Stimulated activated CD4-positive, alpha-beta T cell treated with anti-CD3 and anti-CD28 coated beads, Interleukin-15, amount 100 ng/mL, for 48 hours (primary cell): ENCODE measurements at places on chromosomes 13 and 19.

DNA sequence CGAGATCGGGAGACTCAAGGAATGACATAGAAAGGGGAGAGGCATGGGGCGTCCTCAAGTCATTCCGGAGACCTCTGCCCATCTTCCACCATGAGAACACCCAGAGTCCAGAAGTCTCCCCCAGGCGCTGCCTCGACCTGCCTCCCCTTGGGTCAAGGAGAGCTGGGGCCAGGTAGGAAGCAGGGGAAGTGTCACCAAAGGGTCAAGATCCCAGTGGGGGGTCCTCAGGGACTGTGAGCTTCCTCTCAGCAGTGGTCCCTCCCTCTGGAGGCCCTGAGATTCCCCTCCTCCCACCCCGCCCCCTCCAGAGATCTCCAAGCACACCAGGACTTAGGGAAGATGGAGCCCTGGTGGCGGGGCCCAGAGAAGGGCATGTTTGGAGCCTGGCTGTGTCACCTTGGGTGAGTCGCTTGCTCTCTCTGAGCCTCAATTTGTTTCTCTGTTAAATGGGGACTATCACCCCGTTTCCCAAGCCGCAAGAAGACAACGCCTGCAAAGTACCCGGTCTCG is 919 bp downstream of the DACT3 start:
- no peak for DNase-seq

DNA sequence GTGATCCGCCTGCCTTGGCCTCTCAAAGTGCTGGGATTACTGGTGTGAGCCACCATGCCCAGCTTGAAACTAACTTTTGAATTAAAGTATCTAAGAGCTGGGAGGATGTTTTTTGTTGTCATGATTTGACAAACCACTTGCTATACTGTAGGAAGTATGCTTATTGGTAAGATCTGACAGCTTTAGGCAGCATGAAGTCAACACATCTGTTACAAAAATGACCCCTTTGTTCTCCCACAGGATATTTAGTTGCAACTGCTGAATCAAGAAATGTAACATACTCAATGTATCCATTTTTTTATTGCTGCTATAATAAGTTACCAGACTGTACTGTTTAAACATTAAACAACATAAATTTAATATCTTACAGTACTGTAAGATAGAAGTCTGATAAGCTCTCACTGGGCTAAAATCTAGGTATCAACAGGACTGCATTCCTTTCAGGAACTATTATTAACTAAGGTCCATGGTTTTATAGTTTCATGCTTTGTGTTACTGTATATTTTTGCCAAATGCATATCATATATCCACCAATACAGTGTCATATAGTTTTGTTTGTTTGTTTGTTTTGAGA is 22.8 kb upstream of the LRP3 start:
- DNase-seq, result no peak

DNA sequence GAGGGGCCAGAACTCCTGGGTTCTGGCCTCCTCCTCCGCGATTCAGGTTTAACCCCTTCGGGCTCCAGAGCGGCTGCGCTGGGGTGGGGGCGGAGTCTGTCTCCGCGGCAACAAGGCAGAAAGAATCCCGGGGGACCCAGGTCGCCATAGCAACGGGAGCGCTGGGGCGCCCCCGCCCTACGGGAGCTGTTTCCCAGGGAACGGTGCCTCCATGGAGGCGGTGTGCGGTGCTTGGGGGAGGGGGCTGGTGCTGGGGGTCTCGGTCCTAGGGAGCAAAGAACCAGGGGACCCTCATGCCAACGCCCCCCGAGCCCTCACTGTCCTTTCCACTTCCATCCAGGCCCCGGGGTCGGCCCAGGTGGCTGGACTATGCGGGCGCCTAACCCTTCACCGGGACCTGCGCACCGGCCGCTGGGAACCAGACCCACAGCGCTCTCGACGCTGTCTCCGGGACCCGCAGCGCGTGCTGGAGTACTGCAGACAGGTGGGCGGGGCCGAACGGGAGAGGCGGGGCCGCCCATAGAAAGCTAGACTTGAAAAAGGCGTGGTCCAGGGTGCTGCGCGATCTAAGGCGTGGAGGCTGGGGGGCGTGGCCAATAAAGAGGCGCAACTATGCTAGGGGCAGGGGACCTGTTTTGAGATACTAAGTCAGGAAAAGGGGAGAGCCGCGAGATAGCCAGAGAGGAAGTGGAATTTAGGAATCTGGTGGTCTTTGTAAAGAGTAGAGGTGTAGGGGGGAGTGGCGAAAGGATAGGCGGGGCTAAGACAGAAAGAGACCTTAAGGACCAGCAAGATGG is 1.2 kb downstream of the APLP1 start:
- DNase-seq, result peak; percentile 88

DNA sequence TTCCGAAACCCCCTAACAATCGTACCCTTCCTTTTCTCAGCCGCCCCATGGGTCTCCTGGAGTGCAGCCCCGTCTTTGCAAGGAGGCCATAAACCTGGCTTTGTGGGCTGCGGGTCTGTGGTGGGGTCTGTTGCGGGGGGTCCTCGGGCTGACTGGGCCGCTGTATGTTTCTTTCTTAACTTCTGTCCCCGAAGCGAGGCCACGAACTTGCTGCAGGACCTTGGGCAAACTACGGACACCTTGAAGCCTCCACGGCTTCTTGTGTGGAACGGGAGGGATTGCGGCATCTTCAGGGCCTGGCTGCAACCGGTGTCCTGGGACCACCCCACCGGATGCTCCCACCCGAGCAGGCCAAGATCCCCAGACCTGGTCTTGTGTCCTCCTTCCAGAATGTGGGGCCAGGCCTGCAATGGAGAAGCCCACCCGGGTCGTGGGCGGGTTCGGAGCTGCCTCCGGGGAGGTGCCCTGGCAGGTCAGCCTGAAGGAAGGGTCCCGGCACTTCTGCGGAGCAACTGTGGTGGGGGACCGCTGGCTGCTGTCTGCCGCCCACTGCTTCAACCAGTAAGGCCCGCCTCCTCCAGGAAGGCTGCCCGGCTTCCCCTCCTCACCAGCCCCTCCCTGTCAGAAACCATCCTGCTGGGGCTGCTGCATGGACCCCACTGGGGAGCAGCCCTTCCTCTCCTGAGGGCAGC is 12.0 kb downstream of the TIMM13 start:
- no peak for DNase-seq

DNA sequence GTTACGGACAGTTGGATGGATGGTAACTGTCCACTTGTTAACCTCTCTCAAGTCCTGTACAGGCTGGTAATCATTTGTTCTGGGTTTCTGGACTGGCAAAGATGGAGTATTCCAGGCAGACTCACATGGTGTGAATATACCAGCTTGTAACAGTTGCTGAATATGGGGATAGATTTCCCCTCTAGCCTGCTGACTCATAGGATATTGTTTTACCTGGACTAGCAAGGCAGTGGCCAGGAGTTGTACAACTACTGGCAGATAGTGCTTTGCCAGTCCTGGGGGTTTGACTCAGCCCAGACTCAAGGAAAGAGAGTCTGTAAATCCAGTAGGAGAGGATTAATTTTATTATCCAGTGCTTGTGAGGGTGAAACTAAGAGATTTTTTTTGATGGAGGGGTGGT is 74.0 kb downstream of the ZNF100 start:
- DNase-seq, result no peak

- no peak for DNase-seq
Observed at GRCh38 chr13:105929505-105929904, 606.0 kb downstream of the EFNB2 start.

DNA sequence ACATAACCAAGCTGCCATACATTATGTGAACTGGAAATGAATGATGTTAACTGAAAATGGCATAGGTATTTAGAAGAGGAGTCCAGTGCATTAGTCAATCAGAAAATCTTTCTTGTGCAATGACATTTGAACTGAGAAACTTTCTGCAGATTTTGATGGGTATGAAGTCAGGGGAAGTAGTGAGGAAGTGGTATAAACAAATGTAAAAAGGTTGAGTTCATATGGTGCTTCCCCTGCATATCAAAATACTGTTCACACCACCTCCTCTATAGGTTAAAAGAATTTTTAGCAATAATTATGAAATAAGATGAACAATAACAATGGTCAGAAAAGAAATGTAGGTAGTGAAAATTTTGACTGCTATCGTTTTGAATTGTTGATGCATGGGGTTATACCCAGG is 800.0 kb downstream of the SLITRK6 start:
- no peak for DNase-seq

GRCh38 chr13:43408274-43408673 is 378.5 kb downstream of the ENOX1 start:
- DNase-seq, result no peak

GRCh38 chr19:50003810-50004419 is 21.3 kb downstream of the VRK3 start:
- no peak for DNase-seq

DNA sequence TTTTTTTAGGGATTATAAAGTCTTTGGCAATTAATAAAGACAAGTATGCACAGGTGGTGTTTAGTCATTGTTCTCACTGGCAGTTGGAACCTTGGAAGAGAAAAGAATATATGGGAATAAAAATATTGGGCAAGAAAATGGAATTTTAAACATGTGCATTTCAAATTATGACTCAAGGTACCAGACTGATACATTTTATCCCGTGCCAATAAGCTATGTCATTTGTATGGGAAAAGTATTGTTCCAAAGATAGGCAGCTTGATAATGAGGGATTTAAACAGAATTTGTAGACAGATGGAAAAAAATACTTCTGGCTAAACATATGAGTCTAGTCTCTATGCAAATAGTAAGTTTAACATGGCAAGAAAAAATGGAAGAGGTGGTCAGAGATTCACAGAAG is 169.5 kb upstream of the UFM1 start:
- DNase-seq, result no peak
